Thymus (tissue), 14 donors: ENCODE measurements at places on chromosomes 4 and X. TPM values are rescaled to one million over a fixed set of nuclear protein-coding genes. Genes with fewer than 3 reads are reported as not detected.

CYSLTR1 gene
- total RNA-seq, result 5.7 TPM

RAB9B gene
- 1.5 TPM for total RNA-seq

- H3K4me3 ChIP-seq, result no peak overlapping the region
- H3K27ac ChIP-seq, result no peak overlapping the region
- no peaks in the 10 kb centered on the region for H3K4me1 ChIP-seq
Observed at GRCh38 chr4:82260632-82261031, 113.2 kb downstream of the HNRNPD start.

GRCh38 chr4:3328814-3329663, 36.2 kb downstream of the RGS12 start:
- DNase-seq, result no peak
- H3K4me1 ChIP-seq, result no peaks in the 10 kb centered on the region
- H3K27ac ChIP-seq, result no peak overlapping the region
- H3K27me3 ChIP-seq, result no peaks in the 10 kb centered on the region
- H3K36me3 ChIP-seq, result no peaks in the 10 kb centered on the region

DMRTC1 gene
- total RNA-seq, result 0.05 TPM

GRCh38 chr4:55617587-55618197, 18.4 kb downstream of the NMU start:
- H3K36me3 ChIP-seq, result no peaks in the 10 kb centered on the region
- H3K4me3 ChIP-seq, result no peak overlapping the region
- no peak overlapping the region for H3K27ac ChIP-seq
- DNase-seq, result no peak

MAGEE1 gene
- total RNA-seq, result 0.85 TPM

FAT4 gene
- 2.7 TPM for total RNA-seq

DNA sequence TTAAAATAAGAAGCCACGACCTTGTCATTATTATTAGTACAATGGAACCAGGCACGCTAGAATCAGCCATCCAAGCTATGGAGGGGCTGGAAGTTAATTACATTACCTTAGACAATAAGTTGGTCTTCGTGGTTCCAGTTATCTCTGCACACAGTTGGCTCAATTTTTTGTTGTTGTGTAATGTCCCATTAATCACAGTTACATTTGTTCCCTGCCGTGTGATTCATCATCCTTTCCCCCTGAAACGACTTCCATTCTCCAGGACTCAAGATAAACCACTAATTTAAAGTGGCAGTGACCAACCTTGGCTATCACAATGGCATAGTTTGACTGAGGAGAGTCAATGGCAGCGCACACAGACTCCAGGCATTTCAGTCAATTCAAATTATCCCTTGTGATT, 905.0 kb downstream of the RAB28 start:
- H3K27ac ChIP-seq, result no peak overlapping the region
- no peaks in the 10 kb centered on the region for H3K27me3 ChIP-seq
- H3K36me3 ChIP-seq, result no peaks in the 10 kb centered on the region
- no peak for DNase-seq
- H3K4me3 ChIP-seq, result no peak overlapping the region

- DNase-seq, result no peak
- no peak overlapping the region for H3K4me3 ChIP-seq
- no peak overlapping the region for H3K27ac ChIP-seq
- no peaks in the 10 kb centered on the region for H3K27me3 ChIP-seq
Observed at GRCh38 chr4:22490718-22491315, 25.0 kb downstream of the ADGRA3 start.

DNA sequence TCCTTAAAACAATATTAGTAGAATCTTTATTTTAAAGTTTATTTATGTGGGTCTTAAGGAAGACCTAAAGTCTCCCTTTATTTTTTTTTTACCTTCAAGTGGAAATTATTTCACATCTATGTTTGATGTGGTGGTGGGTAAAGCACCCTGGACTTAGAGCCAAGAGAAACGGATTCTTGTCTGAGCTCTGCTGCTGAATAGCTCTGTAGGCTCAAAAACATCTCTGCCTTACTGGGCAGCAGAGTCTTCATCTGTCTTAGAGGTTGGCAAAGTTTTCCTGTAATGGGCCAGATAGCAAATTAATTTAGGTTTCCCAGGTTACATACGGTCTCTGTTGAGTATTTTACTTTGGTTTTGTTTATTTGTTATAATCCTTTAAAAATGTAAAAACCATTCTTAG, 136.5 kb downstream of the CEP135 start:
- no peak overlapping the region for H3K4me3 ChIP-seq
- H3K4me1 ChIP-seq, result peaks cover 6% of the 10 kb centered on the region
- no peak for DNase-seq
- H3K27me3 ChIP-seq, result no peaks in the 10 kb centered on the region
- no peak overlapping the region for H3K27ac ChIP-seq

DNA sequence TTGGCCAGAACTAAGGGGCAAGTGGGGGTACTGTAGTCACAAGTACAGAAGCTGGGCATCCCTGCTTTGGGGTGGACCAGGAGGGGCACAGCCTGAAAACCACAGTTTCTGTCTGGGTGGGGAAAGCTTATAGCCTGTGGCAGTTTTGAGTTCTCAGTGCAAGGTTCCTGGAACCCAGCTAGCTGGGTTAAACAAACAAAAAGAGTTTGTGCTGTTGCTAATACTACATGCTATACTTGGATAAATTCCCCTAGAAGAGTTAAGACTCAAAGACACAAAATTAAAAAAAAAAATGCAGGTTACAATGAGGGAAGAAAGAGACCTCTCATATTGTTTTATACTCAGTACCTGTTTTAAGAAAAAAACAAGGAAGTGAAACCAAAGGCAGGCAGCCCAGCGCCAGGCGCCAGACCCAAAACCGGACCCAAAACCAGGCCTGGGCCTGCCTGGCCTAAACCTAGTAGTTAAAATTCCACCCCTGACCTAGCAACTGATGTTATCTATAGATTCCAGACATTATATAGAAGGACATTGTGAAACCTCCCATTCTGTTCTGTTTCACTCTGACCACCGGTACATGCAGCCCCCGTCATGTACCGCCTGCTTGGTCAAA, 50.8 kb downstream of the SLC2A9 start:
- no peaks in the 10 kb centered on the region for H3K36me3 ChIP-seq
- H3K4me3 ChIP-seq, result no peak overlapping the region
- H3K27ac ChIP-seq, result no peak overlapping the region
- DNase-seq, result no peak

PDE6B gene
- total RNA-seq, result 22.5 TPM

GRCh38 chr4:139669890-139670289, 4.3 kb downstream of the MGST2 start:
- H3K27me3 ChIP-seq, result no peaks in the 10 kb centered on the region
- DNase-seq, result no peak
- H3K4me3 ChIP-seq, result no peak overlapping the region
- H3K27ac ChIP-seq, result no peak overlapping the region
- H3K4me1 ChIP-seq, result peaks cover 37% of the 10 kb centered on the region

P2RY8 gene
- 15.8 TPM for total RNA-seq
